ENCODE measurements at places on chromosomes 3 and 15. TPM values are rescaled to one million over a fixed set of nuclear protein-coding genes. Genes with fewer than 3 reads are reported as not detected.

LDHAL6B gene
- not detected for total RNA-seq

NAALADL2 gene
- total RNA-seq = 32.6 TPM

ATP8B4 gene
- total RNA-seq = not detected

RAB7A gene
- 47.3 TPM for total RNA-seq

CCDC33 gene
- 0.54 TPM for total RNA-seq

CHRFAM7A gene
- not detected for total RNA-seq
